ENCODE measurements at places on chromosomes 3 and 15.
A peak's percentile ranks its signal among the peaks of the same experiment; 100 is the strongest.

DNA sequence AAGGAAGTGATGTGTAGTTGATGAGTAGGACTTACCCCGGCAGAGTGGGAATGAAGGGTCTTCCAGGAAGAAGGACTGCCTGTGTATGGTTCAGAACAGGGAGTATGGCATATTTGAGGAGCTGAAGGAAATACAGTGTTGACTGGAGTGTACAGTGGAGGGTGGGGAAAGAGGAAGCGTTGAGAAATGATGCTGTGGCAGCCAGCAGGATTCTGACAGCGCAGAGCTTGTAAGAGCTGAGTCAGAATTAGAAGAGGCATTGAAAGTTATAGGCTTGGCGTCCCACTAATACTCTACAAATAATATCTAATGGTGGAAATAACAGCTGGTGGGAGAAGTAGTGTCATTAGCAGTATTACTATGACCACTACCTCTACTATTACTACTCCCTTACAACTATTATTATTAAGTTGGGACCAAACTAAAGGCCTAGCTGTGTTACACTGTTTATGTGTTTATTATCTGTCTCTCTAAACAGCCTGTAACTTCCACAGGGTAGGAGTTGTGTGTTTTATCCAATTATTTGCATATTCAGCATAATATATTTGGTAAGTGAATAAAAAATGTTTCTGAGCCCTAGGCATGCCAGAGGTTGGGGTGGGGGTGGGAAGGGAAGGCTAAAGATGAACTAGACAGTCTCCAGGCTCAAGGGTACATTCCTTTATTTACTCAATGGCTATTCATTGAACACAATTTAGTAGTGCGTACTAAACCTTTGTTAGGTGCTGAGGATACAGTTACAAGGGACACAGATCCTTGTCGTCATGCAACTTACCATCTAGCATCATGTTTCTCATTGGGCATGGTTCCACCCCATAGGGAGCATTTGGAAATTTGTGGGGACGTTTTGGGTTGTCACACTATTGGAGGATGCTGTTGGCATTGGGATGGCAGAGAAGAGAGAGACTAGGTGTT, 428.8 kb upstream of the ONECUT1 start:
- DNase-seq = no peak

DNA sequence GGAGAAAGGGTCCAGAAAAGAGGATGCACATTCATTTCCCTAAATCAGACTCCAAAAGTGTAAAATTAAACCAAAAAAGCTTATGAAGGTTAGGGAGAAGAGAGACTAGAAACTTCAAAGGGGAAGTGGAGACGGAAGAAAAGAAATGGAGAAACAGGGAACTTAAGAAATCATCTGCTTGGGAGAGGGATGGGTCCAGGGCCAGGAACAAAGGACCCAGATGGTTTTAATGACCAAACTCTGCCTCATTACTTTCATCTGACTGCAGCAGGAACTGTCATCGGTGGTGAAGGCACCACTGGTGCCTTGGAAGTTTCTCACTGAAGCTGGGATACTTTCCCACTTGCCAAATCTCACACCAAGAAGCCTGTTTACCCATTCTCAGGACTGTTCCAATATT, 70.5 kb upstream of the SLC4A7 start:
- DNase-seq = no peak

- DNase-seq = no peak
Measured at GRCh38 chr15:81562986-81563385, 189.0 kb upstream of the TMC3 start.

GRCh38 chr3:130850044-130850797, 43.7 kb upstream of the ATP2C1 start:
- DNase-seq = peak; percentile 57

DNA sequence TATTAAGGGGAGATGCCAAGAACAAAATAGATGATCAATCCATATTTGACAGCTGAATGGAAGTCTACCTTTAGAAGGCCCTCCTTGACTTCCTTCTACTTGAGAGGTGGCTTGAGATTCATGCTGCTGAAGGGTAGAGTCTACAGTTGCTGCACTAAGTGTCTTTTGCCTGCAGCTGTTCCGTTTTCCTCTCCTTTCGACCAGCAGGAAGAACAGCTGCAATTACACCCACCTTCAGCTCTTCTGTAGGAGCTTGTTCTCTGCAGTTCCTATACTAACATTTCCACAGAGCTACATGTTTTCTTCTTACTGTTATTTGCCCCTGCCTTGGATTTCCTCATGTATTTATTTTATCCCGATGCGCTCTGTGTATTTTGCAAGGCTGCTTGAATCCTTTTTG, 79.1 kb downstream of the ARRDC4 start:
- no peak for DNase-seq
